ENCODE measurements at places on chromosomes 1 and 21. TPM values are rescaled to one million over a fixed set of nuclear protein-coding genes. Genes with fewer than 3 reads are reported as not detected.

LAPTM5 gene
- total RNA-seq: not detected

EPHB2 gene
- total RNA-seq: 5.2 TPM

ORC1 gene
- 3.4 TPM for total RNA-seq

NCF2 gene
- total RNA-seq: 0.11 TPM

HPDL gene
- 3.0 TPM for total RNA-seq

RSBN1 gene
- total RNA-seq: 10.6 TPM

SELENON gene
- 14.3 TPM for total RNA-seq

ARHGEF19 gene
- total RNA-seq: 7.7 TPM

MAP1LC3C gene
- 0.25 TPM for total RNA-seq

KMO gene
- total RNA-seq: under 0.01 TPM

RAB3B gene
- 24.7 TPM for total RNA-seq

RAB42 gene
- 3.2 TPM for total RNA-seq

CD1E gene
- not detected for total RNA-seq

CFAP141 gene
- total RNA-seq: not detected

HMCN1 gene
- 30.5 TPM for total RNA-seq

AXDND1 gene
- 0.22 TPM for total RNA-seq

MAP3K21 gene
- 1.7 TPM for total RNA-seq

OR2W3 gene
- total RNA-seq: not detected

LENEP gene
- not detected for total RNA-seq

TRIM46 gene
- total RNA-seq: 3.9 TPM

BARHL2 gene
- total RNA-seq: not detected

ANKRD45 gene
- total RNA-seq: 1.1 TPM

SYT11 gene
- 40.4 TPM for total RNA-seq

KCTD3 gene
- total RNA-seq: 78.0 TPM

IQGAP3 gene
- total RNA-seq: 83.3 TPM

OR14I1 gene
- total RNA-seq: not detected

S100A13 gene
- total RNA-seq: 193 TPM

All from uterine smooth muscle cell (primary cell).